Endothelial cell of umbilical vein (primary cell): ENCODE measurements at places on chromosomes 7 and 10. TPM values are rescaled to one million over a fixed set of nuclear protein-coding genes. Genes with fewer than 3 reads are reported as not detected.

Gene CFAP69
- total RNA-seq = 2.9 and 4.4 TPM in 2 replicates

Gene MLXIPL
- not detected in 2 replicates for total RNA-seq

Gene KLF14
- total RNA-seq = not detected in 2 replicates

Gene CLDN3
- total RNA-seq = 0.62 and 0.95 TPM in 2 replicates

Gene PVRIG
- total RNA-seq = 0.80 TPM in 1 of 2 replicates, not detected in the other

Gene ACHE
- total RNA-seq = 0.18 TPM in 2 replicates

Gene HACD1
- total RNA-seq = 25.2 and 26.6 TPM in 2 replicates

Gene SYCE1
- total RNA-seq = not detected in 2 replicates

Gene LIPJ
- 0.09 TPM in 1 of 2 replicates, not detected in the other for total RNA-seq

Gene SP4
- 8.8 and 11.4 TPM in 2 replicates for total RNA-seq

Gene TAS2R16
- total RNA-seq = not detected in 2 replicates

DNA sequence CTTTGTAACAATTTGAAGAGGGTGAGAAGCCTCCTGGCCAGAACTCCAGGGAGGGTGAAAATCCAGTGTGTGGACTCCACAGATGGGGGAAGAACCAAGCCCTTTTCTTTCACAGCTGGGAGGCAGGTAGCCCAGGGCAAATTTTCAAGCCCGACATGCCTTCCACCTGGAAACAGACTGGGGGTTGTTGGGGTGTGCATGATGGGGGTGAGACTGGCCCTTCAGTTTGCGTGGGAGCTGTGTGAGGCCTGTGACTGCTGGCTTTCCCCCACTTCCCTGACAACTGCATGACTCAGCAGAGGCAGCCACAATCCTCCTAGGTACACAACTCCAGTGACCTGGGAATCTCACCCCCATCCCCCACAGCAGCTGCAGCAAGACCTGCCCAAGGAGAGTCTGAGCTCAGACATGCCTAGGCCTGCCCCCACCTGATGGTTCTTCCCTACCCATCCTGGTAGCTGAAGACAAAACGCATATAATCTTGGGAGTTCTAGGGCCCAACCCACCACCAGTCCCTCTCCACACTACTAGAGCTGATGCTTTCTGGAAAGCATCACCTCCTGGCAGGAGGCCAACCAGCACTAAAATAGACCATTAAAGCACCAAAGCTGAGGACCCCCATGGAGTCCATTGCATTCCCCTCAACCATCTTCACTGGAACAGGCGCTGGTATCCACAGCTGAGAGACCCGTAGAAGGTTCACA, 445.4 kb downstream of the TFEC start:
- DNase-seq = no peak

DNA sequence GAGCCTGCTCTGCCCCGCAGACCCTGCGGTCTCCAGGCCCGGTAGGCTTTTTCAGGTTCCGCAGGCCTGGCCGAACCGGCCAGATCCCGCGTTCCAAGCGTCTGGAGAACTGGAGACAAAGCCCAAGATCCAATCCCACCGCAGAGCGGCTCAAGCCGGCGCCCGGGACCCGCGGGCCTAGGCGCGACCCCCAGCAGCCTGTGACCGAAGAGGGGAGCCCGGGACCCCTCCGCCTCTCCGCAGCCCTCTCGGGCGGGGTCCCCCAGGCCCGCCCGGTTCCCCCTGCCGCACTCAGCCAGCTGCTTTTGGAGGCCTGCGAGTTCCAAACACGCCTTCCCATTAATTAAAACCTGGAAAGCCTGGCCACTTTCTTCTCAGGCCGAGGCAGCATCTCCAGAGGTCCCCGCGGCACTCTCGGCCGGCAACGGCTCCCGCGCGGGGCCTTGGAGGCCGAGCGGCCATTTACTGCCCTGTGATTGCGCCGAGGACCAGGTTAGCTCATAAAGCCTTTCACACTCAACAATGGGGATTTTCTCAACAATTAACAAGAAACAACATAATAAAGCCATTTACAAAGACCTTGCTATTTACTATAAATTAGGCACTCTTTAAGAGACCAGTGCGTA, 16.7 kb downstream of the SKIDA1 start:
- DNase-seq = no peak

GRCh38 chr10:70053841-70054288, 1.2 kb downstream of the MACROH2A2 start:
- no peak for DNase-seq

GRCh38 chr10:62099299-62099698, 169.3 kb downstream of the RTKN2 start:
- DNase-seq = no peak

DNA sequence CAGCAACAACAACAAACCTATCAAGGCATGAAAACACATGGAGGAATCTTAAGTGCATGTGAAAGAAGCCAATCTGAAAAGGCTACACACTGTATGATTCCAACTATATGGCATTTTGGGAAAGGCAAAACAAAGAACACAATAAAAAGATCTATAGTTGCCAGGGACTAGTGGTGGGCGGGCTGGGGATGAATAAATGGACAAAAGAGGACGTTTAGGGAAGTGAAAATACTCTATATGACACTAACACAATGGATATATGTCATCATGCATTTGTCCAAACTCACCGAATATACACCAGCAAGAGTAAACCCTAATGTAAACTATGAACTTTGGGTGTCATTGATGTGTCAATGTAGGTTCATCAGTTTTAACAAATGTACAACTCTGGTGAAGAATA, 89.1 kb downstream of the SEMA3E start:
- DNase-seq = no peak

GRCh38 chr10:92530891-92531535, 42.9 kb downstream of the IDE start:
- no peak for DNase-seq

GRCh38 chr10:50325449-50326171, 74.3 kb upstream of the ASAH2 start:
- DNase-seq = peak; percentile 74

GRCh38 chr7:158759245-158759614, 54.6 kb upstream of the NCAPG2 start:
- DNase-seq = no peak

GRCh38 chr10:116118847-116119246, 154.2 kb downstream of the GFRA1 start:
- DNase-seq = no peak

GRCh38 chr10:111335826-111336225, 259.0 kb downstream of the ADRA2A start:
- DNase-seq = no peak

DNA sequence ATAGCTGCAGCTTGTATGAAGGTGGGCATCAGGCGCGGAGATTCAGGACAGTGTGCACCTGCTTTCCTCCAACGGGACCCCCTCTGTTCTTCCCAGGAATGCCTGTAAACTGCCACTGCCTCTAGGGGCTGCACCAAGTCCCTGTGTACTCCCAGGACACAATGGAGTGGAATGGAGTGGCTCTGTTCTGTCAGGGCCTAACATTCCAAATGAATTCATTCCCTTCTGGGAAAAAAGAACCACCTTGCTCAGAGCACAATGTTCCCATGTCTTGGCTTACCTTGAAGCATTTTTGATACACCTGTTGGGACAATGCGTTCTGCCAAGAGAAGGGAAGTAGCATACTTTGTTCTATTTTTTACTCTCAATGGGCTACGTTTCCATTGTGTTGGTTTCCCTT, 339.4 kb downstream of the FRMD4A start:
- peak; percentile 58 for DNase-seq

- DNase-seq = peak; percentile 41
These were observed 48.1 kb downstream of the PDLIM1 start for GRCh38 chr10:95242581-95243317.

GRCh38 chr10:8594711-8595110, 540.2 kb downstream of the GATA3 start:
- DNase-seq = no peak

DNA sequence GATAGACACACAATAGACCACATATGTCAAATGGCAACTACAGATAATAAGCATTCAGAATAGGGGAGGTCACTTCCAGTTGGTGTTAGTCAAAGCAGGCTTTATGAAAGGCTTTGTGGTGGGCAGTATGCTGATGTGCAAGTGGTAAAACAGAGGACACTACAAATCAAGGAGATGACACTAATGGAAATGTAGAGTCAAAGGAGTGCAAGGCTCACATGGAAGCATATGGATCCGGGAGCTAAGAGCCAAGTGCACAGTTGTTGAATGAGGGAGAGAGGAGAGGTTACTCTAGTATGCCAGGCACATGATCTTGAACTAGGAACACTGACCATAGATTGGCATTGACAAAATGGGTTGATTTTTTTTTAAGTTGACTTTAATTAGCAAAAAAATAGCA, 62.7 kb downstream of the GRM3 start:
- DNase-seq = no peak

DNA sequence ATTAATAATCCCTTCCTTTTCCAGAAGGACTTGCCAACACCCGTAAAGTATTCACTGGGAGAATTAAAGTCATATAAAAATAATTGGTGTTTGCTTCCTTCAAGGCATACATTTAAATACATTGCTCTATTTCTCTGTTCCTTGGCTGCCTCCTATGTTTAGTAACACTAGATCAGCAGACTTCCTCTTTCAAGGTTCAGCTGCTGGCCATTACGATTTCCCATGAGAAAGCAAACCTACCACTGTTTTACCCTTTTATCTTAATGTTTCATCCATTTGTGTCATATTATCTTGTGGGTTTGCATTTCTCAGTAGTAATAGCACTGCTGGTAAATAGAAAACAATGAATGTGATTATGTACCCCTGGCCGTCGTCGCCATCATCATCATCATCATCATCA, 313.8 kb upstream of the BMPER start:
- DNase-seq = peak; percentile 69

DNA sequence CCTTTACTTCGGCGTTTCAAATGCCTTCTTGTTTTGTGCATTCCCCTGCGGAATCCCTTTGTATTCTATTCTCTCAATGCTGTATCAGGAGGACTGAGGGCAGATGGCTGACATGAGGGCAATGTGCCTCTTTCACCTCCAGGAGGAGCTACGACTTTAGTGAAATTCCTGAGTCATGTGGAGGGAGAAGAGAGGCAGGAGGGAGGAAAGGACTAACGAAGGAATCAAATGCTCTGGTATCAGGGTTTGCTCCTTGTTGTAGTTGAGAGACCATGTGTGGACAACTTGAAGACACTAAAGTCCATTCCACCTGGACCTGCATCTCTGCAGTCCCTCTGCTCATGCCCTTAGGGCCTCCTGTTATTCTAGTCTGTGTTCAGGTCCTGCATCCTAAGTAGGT, 40.2 kb upstream of the PRSS58 start:
- DNase-seq = no peak

GRCh38 chr10:101444058-101444898, 90.3 kb downstream of the BTRC start:
- DNase-seq = peak; percentile 32

- peak; percentile 89 for DNase-seq
These were observed 20.5 kb downstream of the STRA8 start for GRCh38 chr7:135253851-135254771.
